Stimulated activated CD8-positive, alpha-beta memory T cell treated with anti-CD3 and anti-CD28 coated beads, Interleukin-15, amount 100 ng/mL, for 1 hour (primary cell): ENCODE measurements at places on chromosomes 2 and 18.

GRCh38 chr2:120486441-120486840 lies 140.5 kb downstream of the INHBB start:
- no peak for DNase-seq

GRCh38 chr2:40384233-40384632 lies 67.7 kb downstream of the SLC8A1 start:
- DNase-seq = no peak

GRCh38 chr2:2134037-2134436 lies 197.0 kb downstream of the MYT1L start:
- no peak for DNase-seq

- no peak for DNase-seq
These were observed 35.4 kb downstream of the B4GALT6 start for GRCh38 chr18:31648966-31649429.

- DNase-seq = no peak
These were observed 142.6 kb upstream of the ITGA4 start for GRCh38 chr2:181314551-181314950.

GRCh38 chr2:127650041-127650784 lies 4.3 kb downstream of the GPR17 start:
- no peak for DNase-seq

GRCh38 chr18:50429207-50429948 lies 54.5 kb downstream of the SKA1 start:
- no peak for DNase-seq
